Right atrium auricular region (tissue), 2 donors: ENCODE measurements at places on chromosomes 5 and 9.

- peak; percentile 74 for DNase-seq
These were observed 889 bp downstream of the PDLIM4 start for GRCh38 chr5:132258102-132259068.

GRCh38 chr5:94396687-94397086 is 221.7 kb downstream of the KIAA0825 start:
- no peak for DNase-seq

DNA sequence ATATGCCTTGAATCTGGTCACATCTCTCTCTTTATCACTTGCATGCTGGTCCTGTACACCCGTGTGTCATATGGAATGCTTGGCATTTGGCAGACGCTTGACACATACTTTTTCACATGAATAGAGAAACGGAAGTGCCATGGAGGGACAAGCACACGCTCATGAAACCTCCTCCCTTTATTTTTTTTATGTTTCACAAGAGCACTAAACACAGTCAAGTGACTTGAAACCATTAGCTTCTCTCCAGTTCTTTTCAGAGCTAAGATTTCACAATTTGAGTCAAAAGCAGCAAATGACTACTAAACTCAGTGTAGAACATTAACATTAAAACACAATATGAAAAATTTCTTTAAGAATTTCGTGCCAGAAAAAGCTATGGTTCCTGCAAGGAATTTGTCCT is 151.1 kb downstream of the DOCK2 start:
- no peak for DNase-seq

- DNase-seq, result no peak
These were observed 64.0 kb upstream of the TUSC1 start for GRCh38 chr9:25742256-25742655.

DNA sequence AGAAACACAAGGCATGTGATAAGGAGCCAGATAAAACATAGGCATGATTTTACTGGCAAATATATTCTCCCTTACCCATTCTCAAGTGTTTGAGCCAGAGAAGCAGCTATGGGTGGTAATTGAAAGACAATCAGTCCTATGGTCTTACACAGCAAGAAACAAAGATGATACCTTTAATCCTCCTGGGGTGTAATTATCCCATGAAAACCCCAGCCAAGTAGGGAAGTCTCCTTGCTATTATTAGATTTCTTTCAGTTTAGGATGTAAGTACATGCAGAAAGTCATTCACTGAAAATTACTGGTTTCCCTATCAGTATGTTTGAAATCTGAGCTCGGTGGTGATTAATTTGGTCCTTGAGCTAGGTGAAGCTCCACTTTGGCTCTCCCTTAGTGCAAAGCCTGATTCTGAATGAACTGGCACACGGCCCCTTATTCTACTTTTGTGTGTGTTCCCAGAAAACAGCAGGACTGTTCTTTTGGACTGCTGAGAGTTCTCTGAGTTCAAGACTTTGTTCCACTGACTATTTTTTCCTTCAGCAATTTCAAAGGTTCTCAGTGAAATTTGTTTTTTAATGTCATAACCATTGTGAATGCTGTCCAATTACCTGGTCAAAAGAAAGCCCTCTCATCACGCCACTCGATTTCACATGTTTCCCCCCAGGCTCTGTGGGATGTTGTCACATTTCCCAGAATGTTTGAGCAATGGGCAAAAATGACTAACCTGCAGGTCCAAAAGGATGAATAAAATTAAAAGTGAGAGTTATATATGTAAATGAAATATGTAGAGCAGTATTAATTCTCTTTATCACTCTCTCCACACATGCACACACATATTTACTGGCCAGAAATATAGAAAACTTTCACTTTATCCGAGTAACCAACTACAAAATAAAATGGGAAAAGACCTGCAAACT is 343.0 kb downstream of the RAB3C start:
- DNase-seq, result no peak

DNA sequence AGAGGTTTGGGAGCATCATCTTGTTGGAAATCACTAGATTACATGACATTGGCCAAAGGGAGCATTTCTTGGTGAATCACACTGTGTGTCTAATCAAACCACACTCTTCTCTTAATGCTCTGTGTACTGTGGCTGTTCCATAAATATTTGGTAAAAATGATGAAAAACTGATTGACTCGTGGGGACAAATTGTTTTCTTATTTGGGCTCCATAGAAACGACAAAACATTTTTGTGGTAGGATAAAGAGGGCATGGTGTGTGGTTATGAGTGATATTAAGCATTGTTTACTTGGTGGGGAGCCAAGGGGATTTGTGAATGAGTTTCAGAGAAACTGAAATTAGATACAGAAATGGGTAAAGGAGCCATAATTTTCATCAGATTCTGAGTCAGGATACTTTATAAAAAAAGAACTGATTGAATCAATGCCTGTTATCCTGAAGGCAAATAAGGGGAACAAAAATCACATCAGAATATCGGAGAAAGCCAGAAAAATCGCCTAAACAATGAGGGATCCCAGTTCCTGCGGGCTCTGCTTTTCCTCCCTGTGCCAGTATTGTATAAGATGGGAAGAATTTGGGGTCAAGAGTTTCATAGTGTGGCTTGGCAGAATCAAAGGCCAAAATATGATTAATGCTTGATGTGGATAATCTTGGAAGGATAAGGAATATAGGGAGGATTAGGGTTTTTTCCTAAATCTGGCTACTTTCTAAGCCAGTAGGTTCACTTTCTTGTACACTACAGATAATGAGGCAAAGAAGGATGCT is 33.3 kb downstream of the FBXL7 start:
- no peak for DNase-seq

DNA sequence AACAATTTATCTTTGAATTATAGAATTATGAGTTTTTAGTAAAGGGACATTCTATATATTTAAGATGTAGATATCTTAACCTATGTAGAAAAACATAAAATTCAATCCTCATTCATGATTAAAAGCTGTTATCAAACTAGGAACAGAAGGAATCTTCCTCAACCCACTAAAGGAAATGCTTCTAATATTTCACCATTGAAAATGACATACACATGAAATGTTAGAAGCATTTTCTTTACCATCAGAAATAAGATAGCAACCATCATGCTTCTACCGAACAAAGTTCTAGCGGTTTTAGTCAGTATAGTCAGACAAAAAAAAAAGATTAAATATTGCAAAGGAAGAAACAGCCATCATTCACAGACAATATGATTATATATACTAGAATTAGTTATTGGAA is 32.2 kb downstream of the SHOC1 start:
- no peak for DNase-seq

DNA sequence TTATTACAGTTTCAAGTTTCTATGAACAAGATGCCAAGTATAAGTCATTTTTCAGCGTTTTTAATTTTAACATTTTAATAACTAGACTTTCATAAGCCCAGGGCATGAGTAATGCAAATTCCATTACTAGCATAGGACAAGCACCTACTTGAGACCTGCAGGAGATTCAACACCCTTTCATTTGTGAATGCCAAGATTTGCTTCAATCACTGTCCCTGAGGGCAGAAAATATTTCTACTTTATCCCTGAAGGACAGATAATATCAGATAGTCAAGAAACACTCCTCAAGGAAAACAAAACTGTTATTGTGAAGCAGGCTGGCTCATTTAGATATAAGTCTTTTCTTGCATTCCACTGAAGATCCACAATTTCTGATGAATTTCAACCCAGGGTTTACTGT is 27.7 kb upstream of the ZNF622 start:
- DNase-seq, result no peak

GRCh38 chr5:61245936-61246335 is 83.7 kb upstream of the SMIM15 start:
- DNase-seq, result no peak

DNA sequence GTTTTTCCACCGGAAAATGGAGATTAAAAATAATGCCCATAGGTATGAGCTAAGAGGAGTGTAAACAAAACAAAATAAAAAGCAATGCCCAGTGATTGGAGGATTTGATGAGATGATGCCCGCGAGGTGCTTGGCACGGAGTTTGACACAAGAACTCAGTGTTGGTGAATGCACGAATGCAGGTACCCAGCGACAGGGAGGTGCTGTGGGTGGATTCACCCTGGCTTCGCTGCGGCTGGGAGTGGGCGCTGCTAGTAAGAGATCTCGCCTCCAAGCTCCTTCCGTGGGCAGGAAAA is 526 bp upstream of the STXBP1 start:
- DNase-seq, result no peak

DNA sequence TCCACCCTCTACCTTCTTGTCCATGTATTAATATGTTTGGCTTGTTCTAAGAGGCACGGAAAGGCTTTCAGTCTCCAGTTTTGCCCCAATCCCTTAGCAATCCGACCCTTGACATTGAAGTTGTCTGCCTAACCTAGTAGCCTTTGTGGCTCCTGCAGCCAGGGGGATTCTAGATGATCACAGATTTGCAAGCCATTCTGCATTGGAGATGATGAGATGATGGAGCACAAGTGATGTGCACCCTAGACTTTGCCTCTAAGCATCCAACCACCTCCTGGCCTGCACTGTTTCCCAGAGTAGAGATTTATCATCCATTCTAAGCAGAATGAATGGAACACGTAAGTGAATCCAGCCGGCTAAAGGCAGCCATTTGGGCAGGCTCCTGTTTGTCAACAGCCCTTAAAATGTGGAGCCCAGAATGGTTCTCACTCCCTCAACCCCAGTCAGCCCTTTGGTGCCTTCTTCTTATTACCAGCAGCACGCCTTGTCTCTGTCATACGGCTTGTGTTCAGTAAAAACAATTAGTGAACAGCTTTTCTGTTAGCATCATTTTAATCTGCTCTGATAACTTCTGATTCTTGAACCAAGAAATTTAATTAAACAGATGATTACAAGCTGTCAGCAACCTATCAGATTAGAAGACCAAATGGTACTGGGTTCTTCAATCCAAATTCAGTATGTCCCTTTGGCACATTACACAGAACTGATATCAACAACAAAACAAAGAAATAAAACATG is 5.7 kb upstream of the TRAF1 start:
- DNase-seq, result peak; percentile 56

DNA sequence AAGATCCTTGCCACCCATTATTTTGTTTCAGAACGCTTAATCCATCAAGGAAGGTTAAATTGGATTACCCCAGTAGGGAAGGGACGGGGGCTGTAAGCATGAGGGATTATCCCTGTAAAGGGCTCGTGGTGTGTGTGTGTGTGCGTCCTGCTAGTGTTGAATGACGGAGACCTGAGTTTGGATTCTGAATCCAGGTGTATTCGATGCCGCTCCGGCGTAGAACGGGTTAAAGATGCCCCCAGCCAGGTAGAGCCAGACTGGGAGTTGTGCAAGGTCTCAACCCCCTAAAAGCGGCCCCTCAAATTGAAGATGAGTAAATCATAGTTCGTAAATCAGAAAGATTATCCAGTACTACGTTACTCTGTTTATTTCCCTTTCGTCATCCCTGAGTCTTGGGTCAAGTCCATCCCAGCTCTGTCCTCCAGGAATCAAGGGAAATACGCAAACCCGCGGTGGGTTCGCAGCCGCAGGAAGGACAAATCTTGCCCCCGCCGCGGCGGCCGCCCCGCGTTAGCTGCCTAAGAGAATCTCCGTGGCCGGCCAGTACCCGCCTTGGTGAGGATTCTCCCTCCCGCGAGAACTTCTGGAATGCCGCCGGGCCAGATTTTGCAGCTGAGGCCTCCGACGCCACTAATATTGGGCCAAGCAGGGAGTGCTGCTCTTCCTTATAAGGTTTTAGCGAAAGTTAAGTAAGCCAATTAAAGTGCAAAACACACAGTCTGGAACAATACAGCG is 586 bp upstream of the MTAP start:
- peak; percentile 72 for DNase-seq

DNA sequence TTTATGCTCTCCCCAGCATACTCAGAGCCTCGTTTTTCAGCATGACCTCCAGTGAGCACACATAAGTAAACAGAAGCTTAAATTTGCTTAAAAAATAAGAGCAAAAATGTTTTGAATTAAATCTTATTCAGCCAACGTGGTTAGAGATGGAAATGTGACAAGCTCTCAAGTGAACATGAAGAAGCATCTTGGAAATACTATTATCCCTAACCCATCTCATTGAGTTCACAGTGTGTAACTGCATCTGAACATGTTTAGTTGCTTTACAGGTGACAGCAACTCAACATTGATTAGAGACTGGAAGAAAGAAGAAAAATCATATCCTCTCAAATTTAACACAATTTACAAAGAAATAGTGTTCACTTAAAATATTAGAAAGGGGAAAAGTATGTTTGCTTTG is 1785.1 kb downstream of the MAT2B start:
- DNase-seq, result no peak

GRCh38 chr5:88677943-88678769 is 204.8 kb downstream of the MEF2C start:
- DNase-seq, result no peak

DNA sequence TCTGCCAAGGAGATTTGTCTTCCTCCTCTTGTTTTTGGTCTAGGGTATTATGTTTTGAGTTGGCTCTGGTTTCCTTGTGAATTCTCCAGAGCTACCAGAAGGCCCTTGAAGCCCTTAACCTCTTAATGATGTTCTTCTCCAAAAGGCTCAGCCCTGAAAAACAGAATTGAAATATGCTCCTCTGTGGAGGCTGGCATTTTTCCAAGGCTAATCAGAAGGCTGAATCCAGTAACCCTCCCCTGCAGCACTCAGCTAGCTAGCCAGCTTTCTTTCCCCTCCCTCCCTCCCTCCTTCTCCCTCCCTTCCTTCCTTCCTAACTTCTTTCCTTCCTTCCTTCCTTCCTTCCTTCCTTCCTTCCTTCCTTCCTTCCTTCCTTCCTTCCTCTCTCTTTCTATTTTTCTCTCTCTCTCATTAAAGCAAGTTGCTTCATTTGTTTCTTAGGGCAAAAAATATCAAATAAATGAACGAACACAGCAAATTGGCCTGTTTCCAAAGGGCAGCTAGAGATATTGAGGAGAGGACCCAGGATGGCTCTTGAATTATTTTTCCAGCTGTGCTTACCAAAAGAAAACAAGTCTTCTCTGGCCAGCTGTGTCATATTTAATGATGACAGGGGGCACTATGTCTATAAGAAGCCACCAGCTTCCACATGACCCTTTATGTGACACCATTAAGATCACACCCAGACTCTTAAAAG is 38.7 kb downstream of the JAKMIP2 start:
- DNase-seq, result no peak

- DNase-seq, result no peak
These were observed 150.8 kb upstream of the PPP1R26 start for GRCh38 chr9:135328485-135329417.

DNA sequence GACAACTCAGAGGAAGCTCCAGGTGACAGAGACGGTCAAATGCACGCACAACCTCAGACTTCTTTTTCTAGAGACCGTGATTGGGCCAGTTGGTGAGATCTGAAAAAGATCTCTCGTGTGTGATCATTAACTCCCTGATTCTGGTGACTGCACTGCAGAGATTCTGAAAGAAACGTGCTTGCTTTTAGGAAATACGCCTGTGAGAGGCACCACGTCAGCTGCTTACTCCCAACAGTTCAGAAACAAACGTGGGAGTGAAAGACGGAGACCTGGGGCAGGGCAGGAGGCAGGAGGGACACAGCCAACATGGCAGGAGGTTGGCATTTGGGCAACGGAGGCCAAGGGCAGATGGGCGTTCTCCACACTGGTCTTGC is 15.9 kb downstream of the SLC12A7 start:
- no peak for DNase-seq

DNA sequence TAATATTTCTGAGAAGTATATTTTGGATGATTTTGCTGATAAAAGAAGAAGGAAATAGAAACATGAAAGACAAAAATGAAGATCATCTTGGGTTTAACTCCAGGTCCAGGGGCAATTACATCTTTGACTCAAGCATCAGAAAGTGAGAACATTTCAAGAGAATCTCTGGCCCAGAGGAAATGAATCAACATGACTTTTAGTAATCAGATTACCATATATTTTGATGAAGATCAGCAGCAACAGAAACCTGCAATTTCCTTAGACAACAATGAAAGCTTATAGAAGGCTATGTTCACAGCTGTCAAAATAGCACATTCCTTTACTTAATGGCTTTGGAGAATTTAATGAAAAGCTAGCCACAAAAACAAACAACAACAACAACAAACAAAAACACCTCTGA is 638.1 kb downstream of the EFNA5 start:
- DNase-seq, result no peak
